ENCODE measurements at places on chromosomes 12 and 14. TPM values are rescaled to one million over a fixed set of nuclear protein-coding genes. Genes with fewer than 3 reads are reported as not detected.

The SLC6A12 gene
- 3.8 TPM for total RNA-seq

The ATL1 gene
- total RNA-seq, result 10.0 TPM

The PIK3C2G gene
- 0.62 TPM for total RNA-seq

DNA sequence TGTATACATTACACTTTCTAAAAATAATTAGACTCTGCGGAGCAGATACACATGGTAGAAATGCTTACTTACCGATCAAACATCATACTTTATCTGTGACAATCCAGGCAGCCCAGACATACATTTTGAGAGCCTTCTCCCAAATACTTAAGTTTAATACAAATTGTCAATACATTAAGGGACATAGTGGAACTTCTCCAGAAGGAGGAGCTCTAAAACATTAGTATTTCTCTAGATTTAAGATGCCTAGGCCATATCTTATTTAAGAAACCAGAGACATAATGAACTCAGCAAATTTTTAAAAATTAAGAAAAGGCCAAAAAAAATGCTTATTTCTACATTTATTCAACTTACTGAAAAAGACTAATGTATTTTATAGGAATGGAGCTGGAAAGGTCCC, 16.1 kb downstream of the ACSM4 start:
- DNase-seq, result no peak

DNA sequence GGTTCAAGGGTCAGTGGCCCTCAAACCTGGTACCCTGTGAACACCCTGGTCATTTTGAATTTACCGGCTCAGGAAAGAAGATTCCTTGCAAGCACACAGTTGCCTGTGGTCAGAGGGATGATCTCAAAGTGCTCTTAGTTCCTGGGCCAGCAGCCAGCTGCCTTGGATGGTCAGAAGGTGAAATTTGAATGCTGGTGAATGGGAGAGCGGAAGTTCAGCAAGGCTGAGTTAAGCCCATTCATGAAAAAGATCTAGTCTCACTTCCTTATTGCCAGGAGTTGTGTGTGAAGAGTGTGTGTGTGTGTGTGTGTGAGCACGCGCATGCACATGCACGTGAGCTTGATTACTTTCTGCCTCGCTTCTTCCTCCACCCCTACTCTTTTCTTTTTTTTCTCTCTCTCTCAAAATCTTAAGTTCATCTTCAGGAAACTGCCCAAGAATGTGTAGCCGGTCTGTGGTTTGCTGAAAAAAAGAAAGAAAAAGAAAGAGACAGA, 155.5 kb upstream of the CCND2 start:
- DNase-seq, result peak; percentile 54

The NAB2 gene
- 59.5 TPM for total RNA-seq
